ENCODE measurements at places on chromosomes 4 and X.

DNA sequence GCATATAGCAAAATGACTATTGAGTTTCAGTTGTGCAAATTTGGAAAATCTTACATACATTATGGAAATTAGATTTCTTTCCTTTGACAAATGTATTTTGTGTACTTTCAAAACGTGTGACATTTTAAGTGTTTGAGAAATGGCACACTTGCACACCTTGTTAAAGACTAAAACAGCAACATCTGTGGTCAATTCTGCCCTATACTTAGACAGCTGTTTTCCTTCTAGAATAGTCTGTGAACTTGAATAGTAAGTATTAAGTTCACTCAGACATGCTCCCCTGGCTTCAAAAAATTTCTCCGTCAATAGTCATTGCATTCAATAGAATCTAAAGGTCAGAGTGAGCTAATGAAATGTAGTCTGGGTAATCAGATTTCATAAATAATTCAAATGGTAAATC, 21.7 kb upstream of the TBC1D9 start:
- DNase-seq = no peak

DNA sequence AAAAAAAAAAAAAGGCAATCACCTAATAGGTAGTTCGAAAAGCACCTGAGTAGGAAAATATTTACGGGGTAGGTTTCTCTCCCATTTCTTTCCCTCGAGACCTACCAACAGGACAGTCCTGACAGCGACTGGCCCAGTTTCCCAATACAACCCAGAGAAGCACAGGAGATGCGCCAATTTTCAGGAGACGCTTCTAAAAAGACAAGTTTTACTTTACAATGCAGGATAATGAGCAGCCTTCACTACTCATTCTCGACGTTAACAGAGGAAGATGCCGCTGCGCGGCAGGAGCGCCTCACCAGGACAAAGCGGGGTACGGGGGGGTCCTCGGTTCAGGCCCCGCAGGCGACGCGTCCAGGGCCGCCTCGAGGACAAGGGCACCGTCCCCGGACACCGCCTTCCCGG, 708 bp downstream of the BCLAF3 start:
- no peak for DNase-seq

DNA sequence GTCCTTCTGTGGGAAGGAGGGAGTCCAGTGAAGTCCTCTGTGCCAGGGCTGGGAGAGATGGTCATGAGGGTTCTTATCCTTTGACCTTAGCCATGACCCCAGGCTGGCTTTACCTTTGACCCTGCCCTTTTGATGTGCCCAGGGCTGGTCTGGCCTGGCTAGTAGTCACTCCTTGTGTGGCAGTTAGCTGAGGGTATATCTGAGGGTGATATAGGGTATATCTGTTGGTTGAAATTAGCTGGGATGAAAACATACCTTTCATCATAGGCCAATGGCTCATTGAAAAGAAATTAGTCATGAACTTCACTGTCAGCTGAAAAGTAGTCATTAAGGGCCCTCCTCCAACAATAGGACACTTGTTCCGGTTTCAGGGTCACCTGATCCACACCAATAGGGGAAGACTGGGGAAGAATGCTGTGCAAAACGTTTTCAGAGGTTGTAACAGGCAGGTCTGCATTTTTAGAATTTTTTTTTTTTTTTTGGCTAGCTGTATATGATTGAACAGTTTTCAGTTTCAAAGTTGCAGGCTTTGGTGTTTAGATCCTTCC, 74.6 kb upstream of the STOX2 start:
- no peak for DNase-seq

DNA sequence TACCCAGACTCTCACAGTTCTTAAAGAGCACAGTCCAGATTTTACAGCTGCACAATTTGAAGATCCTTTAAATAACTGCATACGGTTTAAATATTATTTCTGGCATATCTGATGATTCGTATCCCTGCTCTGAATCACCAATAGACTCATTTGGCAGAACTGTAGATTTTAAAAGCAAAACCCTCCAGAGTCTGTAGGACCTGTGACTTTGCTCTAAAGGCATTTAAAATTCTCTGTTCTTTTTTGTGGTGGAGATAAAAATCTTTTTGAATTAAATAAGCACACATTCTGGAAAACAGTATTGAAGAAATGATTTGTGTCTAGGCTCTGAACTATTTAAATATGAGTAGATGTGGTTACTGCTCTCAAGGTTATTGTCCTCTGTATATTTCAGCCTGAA, 246.2 kb upstream of the PITX2 start:
- DNase-seq = peak; percentile 67

GRCh38 chrX:15680401-15680800, 15.8 kb upstream of the CLTRN start:
- DNase-seq = no peak

GRCh38 chr4:87033902-87034301, 99.1 kb downstream of the AFF1 start:
- no peak for DNase-seq

DNA sequence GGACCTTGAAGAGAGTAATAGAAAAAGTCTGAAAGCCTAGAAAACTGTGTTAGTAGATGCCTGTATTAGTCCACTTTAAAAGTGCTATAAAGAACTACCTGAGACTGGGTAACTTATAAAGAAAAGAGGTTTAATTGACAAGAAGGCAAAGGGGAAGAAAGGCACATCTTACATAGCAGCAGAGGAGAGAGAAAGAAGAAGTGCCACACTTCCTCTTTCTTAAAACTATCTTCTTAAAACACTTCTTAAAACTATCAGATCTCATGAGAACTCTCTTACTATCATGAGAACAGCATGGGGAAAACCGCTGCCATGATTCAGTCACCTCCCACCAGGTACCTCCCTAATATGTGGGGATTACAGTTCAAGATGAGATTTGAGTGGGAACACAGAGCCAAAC, 18.8 kb upstream of the COL25A1 start:
- no peak for DNase-seq

- DNase-seq = no peak
These were observed 88.9 kb upstream of the MID1 start for GRCh38 chrX:10709276-10709675.

GRCh38 chrX:111114806-111115205, 18.8 kb downstream of the PAK3 start:
- DNase-seq = no peak

- DNase-seq = no peak
These were observed 112.3 kb upstream of the SFRP2 start for GRCh38 chr4:153901220-153901619.

- no peak for DNase-seq
These were observed 23.0 kb downstream of the GPR174 start for GRCh38 chrX:79167462-79167861.

- DNase-seq = no peak
These were observed 36.5 kb downstream of the ACOX3 start for GRCh38 chr4:8403976-8404375.

GRCh38 chrX:22467571-22467970, 194.9 kb downstream of the CBLL2 start:
- DNase-seq = no peak

GRCh38 chrX:107577933-107578332, 50.4 kb upstream of the PRPS1 start:
- no peak for DNase-seq

GRCh38 chr4:85210353-85210752, 243.9 kb upstream of the WDFY3 start:
- DNase-seq = no peak

DNA sequence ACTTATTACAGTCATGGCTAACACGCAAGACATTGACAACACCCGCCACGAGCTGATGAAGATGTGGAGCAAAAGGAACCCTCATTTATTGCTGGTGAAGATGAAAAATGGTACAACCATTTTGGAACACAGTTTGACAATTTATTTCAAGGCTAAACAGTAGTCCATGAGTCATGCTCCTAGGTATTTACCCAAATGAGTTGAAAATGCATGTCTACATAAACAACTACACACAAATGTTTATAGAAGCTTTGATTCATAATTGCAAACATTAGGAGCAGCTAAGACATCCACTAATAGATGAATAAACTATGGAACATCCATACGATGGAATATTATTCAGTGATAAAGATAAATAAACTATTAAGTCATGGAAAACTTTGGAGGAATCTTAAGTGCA, 580.1 kb downstream of the RAPGEF2 start:
- DNase-seq = no peak

DNA sequence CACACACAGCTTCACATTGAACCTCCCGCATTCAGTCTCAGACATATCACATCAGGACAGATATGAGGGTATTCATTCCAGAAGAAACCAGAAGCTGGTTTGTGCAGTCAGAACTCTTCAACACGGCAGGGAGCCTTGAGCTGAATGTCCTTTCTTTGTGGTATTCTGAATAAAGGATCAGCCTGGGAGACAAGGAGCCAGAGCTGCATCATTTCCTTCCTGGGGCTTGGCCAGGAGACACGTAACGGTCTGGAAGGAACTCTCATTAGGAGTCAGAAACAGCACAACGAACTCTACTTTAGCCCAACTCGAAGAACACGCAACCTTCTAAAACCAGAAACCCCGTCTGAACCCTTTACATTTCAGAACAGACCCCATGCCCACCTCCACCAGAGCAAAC, 46.4 kb downstream of the KDR start:
- DNase-seq = peak; percentile 59

- peak; percentile 44 for DNase-seq
These were observed 919 bp upstream of the SEC24B start for GRCh38 chr4:109432696-109433095.

DNA sequence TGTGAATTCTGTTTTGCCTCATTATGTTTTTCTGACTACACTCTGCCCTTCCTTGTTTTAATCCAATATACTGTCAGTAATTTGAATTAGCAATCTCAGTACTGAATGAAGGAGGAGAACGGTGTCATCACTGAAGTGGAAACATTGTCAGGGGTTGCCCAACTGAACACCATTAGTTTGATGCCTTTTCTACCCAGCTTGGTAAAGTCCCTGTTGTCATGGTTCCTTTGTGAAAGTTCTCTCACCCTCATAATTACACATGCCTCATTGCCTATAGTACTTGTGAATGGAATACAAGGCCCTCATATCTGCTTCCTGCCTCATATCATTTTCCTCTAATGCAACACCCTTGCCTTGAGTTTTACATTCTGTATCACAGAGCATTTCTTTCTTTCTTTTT, 76.9 kb downstream of the RRAGB start:
- no peak for DNase-seq

DNA sequence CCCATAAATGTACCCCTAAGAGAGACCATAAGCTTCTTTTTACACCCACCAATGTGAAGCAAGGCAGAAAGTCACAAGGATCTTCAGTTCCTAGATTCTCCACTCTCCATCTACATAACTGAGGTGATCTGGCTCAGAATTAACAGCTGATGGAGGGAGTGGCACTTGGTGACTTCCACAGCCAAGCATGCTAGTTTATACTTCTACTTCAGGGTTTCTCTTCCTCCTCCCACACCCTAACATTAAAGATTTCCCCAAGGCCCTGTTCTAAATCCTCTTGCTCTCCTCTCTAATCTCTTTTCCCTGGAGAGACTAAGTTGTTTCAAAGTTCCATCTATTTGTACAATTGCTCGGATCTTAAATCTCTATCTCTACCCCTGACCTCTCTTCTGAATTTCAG, 81.1 kb downstream of the MBNL3 start:
- no peak for DNase-seq
